ENCODE measurements at places on chromosomes 16 and 17.

- no peak for DNase-seq
These were observed 21.8 kb downstream of the RAB11FIP4 start for GRCh38 chr17:31413081-31413799.

DNA sequence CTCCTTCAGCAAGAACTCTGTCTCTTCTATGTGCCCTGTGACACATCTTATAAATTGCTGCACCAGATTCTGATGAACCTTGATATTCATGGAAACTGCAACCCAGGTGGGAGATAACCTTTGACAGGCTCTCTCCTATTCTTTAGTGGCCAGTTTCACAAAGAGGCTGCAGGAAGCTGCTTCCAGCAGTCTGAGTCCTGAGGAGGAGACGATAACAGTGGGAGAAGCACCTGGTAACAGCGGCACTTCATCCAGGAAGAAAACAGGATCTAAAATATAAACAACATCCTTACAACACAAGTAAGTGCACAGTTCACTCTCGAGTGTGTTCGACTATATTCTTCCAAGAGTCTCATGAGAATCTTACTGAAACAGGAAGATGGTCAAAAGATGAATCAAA, 180.1 kb downstream of the MAP2K6 start:
- DNase-seq = no peak

- no peak for DNase-seq
These were observed 1.1 kb downstream of the ACTG1 start for GRCh38 chr17:81511554-81511803.

- DNase-seq = no peak
These were observed 77.1 kb downstream of the WWP2 start for GRCh38 chr16:69839240-69839688.

DNA sequence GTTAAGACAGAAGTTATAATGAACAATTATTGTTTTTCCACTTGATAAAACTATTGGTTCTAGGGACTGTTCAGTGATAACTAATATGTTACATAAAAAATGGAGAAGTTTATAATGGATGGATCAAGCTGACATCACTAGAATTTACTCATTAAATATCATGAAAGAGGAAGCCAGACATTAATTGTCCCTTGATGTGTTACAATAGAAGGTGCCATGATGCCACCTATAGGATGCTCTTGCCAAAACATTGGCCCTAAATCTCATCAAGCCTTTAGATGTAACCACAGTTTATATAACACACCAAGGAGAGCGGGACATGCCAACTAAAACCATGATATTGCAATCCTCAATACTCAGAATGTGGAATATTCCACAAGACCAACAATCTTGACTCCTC, 147.9 kb upstream of the MON1B start:
- DNase-seq = no peak

DNA sequence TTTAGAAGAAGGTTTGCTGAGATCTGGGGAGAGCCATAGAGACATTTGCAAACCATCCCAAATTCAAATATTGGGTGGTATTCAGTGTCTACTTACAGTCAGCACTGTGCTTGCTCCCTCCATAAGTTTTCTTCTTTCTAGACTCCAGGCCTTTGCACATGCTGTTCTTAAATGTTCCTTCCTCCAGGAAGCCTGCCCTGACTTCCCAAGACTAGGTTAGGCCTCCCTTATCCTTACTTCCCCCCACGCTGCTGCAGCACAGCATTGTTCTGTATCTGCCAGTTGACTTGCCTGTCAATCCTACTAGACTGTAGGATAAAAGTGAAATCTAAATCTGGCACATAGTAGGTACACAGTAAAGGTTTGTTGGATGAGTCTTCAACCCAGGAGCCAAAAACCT, 53.4 kb downstream of the ASIC2 start:
- no peak for DNase-seq

DNA sequence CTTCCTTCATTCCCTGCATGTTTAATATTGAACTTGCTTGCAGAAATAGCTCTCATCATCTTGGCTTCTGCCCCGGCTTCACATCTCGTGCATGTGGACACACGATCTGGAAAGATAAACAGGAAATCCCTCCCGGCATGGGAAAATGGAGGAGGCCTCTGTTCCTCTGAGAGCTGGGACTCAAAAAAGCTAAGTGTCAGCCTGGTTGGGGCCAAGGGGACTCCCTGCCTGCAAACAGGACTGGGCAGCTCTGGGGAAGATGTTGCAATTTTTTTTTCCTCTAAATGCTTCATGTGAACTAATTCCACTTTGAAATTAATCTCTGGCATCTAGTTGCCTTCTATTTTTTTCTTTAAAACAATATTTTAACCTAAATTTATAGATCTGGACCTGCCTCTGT, 24.8 kb downstream of the ITPRIPL2 start:
- no peak for DNase-seq

- DNase-seq = no peak
These were observed 24.8 kb downstream of the KPNA2 start for GRCh38 chr17:68060336-68060735.

DNA sequence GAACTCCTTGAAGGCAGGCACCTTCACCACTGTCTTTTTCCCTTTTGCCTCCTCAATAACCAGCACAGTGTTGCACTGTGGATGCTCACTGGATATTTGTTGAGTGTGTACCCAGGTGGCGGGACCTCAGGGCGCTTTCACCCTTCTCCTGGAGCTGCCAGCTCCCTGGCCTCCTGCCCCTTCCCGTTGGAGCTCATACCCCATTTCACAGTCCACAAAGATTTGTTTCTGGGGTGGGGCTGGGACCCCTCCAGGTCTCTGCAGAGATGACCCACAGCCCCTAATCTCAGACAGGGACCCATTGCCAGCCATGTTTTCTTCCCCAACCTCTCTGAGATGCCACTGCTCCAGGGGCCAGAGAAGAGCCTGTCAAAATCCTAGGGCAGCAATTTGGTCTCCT, 12.4 kb downstream of the ALOX12B start:
- DNase-seq = no peak

Measured in activated naive CD8-positive, alpha-beta T cell treated with anti-CD3 and anti-CD28 coated beads, Interleukin-2, amount 50 U/mL, for 16 hours (primary cell).